ENCODE measurements at places on chromosomes 6 and 20. TPM values are rescaled to one million over a fixed set of nuclear protein-coding genes. Genes with fewer than 3 reads are reported as not detected.

Gene CRIP3
- 6.4 TPM for polyA plus RNA-seq

Gene CNKSR3
- 31.1 TPM for polyA plus RNA-seq

- DNase-seq: no peak
These were observed 439.1 kb upstream of the NOX3 start for GRCh38 chr6:155894758-155895157.

Gene AVP
- polyA plus RNA-seq: not detected

Gene DPPA5
- polyA plus RNA-seq: not detected

DNA sequence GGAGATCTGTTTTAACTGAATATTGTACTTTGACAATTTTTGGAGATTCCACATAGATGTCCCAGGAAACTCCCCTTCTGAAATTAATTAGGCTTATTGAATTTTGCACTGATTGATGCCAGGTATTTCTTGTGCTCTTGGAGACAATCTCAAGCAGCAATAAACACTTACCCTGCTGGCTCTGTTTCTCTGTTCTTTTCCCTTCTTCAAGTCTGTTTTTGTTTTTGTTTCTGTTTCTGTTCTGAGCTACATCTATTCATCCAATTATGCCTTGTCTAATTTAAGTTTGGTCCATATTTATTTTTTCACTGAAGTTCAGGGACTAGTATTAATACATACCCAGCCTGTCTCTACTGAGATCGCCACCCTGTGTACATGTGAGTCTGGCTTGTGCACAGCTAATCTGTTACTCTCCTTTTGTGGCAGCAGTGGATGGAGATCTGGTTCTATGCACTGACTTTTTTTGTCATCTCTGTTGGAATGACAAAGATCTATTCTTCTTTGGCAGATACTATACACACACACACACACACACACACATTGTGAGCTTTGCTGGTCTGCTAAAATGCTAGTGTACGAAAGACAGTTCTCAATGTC, 51.9 kb downstream of the IL22RA2 start:
- no peak for DNase-seq

Gene ZNF165
- 3.8 TPM for polyA plus RNA-seq

Gene SEL1L2
- polyA plus RNA-seq: not detected

Gene NKAPL
- polyA plus RNA-seq: 1.1 TPM

DNA sequence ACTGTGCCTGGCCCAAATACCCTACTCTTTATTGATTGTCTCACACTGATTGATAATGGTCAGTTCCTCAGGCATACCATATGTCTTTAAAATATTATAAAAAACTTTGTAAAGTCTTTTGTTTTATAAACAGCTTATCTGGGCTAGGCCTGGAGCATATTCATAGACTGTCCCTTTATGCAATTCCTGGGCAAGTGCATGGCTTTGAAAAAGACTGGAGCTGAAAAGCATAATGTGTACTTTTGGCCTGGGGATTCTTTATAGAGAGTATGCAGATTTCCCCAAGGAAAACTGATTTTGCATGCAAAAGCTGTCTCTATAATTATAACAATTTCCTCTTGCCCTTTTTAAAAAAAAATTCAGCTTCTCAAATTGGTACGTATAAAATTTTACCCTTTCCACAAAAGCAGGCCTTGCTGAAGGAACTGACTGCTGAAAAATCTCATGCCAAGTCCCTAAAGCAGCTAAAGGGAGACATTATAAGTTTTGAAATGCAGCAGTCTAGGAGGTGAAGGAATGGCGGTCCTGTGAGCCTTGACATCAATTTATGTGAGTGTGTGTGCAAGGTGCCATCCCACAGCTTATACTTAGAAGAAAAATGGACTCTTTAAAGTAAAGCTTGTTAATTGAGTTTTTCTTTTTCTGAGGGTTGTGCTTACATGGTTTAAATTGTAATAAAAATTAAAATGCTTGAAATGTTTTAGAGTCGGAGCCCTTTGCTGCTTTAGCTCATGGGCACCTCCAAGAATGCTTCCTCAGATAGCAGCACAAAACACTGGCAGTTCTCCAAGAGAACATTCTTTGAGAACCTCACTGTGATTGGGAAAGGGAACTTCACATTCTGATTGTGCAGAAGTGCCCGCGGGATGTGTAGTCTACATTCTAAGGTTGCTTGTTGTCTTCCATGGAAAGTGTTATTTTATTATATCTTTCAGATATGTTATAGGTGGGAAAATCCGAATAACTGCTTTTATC, 43.9 kb downstream of the PLCB4 start:
- no peak for DNase-seq

DNA sequence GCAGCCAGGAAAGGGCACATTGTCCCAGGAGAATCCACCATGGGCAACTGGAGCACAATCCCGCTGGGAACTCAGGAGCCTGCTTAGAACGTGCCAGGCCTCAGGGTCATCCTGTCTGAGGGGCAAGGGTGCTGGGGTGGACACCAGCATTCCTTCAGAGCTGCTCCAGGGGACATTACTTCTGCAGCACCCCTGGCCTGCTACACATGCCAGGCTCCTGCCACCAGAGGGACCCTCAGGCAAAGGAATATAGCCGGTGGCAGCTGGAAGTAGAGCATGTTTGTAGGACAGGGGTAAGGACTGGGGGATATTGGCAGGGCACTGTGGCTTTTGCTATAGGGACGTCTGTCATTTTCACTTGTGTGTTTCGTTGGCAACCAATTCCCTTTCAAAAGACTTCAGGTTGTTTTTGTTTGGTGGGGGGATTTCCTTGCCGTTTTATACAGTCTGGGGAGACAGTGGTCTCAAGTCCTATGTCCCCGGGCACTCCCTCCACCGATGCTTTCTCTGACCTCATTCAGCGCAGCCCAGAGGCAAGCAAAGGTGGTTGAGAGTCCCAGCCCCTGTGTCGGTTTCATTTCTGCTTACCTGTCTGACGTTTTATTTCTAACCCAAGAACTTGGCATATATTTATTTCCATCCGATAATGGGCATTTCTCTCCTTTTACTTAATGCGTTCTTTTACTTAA, 130.8 kb downstream of the JPH2 start:
- DNase-seq: peak; percentile 13

Gene CALHM6
- polyA plus RNA-seq: 4.7 TPM

GRCh38 chr6:137653706-137654059, 159.5 kb upstream of the OLIG3 start:
- no peak for DNase-seq
